Forelimb muscle (tissue), 1 donor: ENCODE measurements at places on chromosomes 4 and X.

DNA sequence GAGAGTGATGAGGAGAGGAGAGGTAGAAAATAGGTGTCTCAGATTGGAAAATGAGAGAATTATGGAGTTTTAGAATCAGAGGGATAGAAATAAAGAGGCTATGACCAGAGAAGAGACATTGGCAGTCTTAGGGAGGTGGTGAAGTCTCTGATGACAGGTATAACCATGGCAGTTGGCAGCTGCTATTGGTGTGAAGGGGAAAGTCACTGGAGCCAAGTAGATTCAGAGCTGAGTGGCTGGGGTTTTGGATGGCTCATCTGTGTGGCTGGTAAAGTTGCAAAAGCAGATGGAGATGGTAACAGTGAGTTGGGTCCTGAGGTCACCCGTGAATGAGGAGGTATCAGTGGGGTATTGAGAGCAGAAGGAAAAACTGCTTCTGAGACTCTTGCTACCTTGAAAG lies 46.5 kb downstream of the ANAPC4 start:
- no peak for DNase-seq

GRCh38 chrX:50691820-50692219 lies 122.2 kb downstream of the SHROOM4 start:
- no peak for DNase-seq

GRCh38 chrX:151536571-151536970 lies 26.9 kb upstream of the PASD1 start:
- DNase-seq = no peak

DNA sequence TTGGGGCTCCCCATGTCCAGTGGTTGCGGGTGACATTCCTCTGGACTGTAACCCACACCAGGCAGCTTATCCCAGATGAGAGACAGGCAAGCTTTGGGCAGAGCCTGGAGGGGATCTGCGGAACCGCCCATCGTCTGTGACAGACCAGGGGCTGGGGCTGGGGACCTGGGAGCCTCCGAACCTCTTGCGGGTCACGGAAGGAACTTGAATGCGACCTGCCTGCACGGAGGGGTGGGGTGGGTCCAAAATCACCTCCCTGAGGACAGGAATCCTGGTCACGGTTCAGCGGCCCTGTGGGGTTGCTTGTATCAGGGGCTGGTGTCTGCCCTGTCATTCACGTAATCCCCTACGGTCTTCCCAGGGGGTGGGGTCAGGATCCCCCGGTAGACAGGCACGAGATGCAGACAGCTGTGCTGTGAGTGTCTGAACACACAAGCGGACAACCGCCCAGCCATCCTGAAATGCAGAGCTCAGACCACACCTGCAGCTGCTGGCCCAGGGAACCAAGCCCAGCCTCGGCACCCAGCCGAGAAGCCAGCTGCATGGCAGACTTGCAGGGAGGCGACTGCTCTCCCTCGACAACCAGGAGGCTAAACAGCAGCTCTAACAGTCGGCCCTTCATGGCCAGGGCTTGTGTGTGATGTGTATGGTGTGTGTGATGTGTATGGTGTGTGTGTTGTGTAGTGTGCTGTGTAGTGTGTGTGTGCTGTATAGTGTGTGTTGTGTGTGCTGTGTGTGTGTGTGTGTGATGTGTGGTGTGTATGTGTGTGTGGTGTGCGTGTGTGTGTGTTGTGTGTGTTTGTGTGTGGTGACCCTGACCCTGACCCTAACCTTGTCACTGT lies 105.9 kb upstream of the ADRA2C start:
- DNase-seq = peak; percentile 31

- no peak for DNase-seq
These were observed at the start of gene GNRHR for GRCh38 chr4:67754288-67754687. GNRHR (minus strand) TSS chr4:67754388; CDS start chr4:67754335, 53 bp downstream.

DNA sequence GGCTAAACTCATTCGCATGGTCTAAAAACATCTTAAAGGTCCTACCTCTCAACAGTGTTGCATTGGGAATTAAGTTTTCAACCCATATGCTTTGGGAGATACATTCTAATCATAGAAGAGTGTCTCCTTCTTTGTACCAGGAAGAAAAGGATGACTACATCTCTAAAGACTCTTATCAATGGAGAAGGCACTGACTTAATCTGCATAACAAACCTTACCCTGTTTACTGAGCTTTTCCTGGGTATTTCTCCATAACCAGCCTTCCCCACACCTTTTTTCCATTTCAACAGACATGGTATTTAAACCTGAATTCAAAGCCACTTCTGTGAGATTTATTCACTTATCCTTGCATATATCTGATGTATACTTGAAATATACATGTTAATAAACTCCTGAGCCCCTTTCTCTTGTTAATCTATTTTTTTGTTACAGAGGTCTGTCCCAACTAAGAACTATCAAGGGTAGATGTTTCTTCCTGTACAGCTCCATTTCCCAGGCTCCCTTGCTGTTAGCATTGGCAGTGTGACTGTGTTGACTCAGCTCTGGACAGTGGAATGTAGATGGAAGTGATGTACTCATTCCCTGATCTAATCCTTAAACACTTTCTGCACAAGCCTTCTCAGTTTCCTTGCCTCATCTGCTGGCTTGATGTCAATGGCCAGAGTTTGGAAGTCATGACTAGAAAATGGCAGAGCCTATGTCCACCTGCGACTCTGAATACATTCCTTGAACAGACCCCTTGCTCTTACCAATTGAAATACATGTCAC lies 148.9 kb upstream of the CPEB2 start:
- no peak for DNase-seq

- no peak for DNase-seq
These were observed 1.9 kb downstream of the SOWAHB start for GRCh38 chr4:76896048-76896447.

GRCh38 chrX:101658661-101659491 lies 774 bp downstream of the ARMCX2 start:
- no peak for DNase-seq
